ENCODE measurements at places on chromosomes 3 and 15. TPM values are rescaled to one million over a fixed set of nuclear protein-coding genes. Genes with fewer than 3 reads are reported as not detected.
A peak's percentile ranks its signal among the peaks of the same experiment; 100 is the strongest.

The PTPRG gene
- 29.4 TPM for polyA plus RNA-seq

GRCh38 chr3:37646865-37647264 lies 214.8 kb upstream of the CTDSPL start:
- no peak for DNase-seq

DNA sequence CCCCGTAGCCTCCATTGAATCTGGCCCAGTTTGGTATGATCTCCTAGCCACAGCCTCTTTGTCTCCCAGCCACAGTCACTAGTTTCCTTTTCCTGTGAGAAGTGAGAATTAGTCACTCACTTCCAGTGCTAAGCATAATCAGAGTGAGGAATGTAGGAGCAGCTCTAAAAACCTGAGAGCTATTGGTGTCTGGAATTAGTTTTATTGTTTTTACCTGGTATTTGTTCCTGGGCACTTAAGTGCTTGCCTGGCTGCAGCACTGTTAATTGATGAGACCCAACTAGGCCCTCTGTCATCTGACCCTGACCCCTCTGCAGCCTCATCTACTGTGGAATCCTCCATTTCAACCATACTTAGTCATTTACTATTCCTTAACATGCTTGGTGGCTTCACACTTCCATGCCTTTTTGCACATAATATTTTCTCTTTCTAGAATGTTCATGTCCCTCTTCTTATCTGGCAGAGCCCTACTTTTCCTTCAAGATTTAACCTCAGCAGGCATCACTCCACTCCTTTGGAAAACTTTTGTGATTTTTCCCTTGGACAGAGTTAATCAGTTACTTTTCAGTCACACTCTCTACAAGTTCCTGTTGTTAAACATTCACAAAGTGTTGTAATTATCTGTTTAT lies 48.8 kb downstream of the PDE8A start:
- no peak for DNase-seq

DNA sequence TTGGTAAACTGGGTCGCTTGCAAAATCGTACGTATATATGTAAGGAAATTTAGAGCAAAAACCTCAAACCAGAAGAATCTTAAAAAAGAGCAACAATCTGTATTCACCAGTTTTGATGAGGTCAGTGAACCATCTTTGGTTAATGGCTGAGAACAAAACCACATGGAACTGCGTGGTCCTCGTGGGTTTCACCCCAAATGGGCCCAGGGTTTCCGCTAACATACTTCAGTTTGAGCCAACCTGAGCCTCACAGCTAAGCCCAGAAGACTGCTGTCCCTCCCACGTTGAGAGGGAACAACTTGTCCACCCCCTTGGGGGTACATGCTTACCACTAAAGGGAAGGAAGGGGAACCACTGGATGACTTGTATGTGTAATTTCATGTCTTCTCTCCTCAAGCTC lies 204.6 kb downstream of the CACNA2D3 start:
- no peak for DNase-seq

The SLC24A5 gene
- 0.14 TPM for polyA plus RNA-seq

The LIPC gene
- 1.0 TPM for polyA plus RNA-seq

The TCF12 gene
- 96.8 TPM for polyA plus RNA-seq

DNA sequence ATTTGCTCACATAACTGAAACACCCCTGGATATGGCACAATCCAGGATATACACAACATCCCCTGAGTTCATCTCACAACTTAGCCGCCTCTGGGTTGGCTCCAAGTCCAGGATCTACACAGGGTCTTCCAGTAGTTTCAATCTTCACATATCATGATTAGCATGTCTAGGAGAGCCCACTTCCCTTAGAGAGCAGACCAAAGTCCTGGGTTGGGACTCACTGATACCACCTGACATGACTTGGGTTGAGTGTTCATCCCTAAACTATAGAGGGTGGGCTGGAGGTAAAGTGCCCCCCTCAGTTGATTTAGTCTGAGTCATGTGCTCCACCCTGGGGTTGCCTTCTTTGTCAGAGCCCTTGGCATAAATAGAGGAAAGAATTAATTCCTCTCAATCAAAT lies 493.6 kb upstream of the PPP2R3A start:
- DNase-seq, result no peak

GRCh38 chr15:51678096-51678495 lies 3.2 kb upstream of the SCG3 start:
- DNase-seq, result no peak

GRCh38 chr3:77038930-77039605 lies 831 bp upstream of the ROBO2 start:
- DNase-seq, result peak; percentile 26

Data from hindlimb muscle (tissue), 1 donor.